Kidney tubule cell (primary cell): ENCODE measurements at places on chromosomes 7 and 10.
A peak's percentile ranks its signal among the peaks of the same experiment; 100 is the strongest.

- no peak for DNase-seq
These were observed 106.1 kb downstream of the POU6F2 start for GRCh38 chr7:39083781-39084180.

DNA sequence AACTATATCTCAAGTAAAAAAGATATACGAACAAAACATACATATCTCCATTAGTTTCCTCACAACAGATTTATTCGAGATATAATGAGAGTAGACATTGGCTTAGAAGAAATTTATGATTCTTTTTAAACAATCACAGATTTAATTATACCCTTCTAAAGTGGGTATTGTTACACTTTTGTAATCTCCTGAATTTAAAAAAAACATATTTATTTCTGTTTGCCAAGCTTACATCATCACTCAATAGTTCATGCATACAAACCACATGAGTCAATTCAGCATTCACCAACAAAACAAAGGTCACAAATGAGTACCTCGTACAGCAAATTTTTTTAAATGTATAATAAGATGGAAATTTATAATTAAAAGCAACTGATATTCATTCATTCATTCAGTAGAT is 17.6 kb downstream of the LRRN3 start:
- peak; percentile 45 for DNase-seq

DNA sequence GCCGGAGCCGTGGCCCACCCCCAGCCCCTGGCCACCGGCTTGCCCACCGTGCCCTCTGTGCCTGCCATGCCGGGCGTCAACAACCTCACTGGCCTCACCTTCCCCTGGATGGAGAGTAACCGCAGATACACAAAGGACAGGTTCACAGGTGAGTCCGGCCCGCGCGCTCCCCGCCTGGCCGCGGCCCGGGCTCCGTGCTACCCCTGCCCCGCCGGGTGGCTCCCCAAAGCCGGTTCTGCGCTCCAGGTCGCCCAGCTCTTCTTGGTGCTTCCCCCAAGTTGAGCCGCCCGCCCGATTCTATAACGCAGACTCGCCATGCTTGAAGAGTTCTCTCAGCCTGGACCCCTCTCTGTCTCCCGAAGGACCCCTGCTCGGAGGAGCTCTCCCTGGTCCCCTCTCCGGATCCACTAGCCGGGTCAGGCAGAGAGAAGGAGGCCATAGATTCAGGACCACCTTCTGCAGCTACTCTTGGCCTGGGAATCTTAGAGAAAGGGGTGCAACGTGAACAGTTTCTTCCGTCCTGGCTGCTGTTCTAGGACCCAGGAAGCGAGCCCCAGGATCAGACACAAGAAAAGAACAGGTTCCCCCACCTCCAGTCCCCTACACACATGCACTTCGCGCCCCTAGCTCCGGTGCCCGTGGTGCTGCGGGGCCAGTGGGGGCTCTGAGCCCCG is 999 bp downstream of the TLX1 start:
- DNase-seq, result no peak

- no peak for DNase-seq
These were observed 221.8 kb upstream of the KLF6 start for GRCh38 chr10:4006858-4007257.

GRCh38 chr7:101718363-101719122 is 89.4 kb upstream of the MYL10 start:
- no peak for DNase-seq

DNA sequence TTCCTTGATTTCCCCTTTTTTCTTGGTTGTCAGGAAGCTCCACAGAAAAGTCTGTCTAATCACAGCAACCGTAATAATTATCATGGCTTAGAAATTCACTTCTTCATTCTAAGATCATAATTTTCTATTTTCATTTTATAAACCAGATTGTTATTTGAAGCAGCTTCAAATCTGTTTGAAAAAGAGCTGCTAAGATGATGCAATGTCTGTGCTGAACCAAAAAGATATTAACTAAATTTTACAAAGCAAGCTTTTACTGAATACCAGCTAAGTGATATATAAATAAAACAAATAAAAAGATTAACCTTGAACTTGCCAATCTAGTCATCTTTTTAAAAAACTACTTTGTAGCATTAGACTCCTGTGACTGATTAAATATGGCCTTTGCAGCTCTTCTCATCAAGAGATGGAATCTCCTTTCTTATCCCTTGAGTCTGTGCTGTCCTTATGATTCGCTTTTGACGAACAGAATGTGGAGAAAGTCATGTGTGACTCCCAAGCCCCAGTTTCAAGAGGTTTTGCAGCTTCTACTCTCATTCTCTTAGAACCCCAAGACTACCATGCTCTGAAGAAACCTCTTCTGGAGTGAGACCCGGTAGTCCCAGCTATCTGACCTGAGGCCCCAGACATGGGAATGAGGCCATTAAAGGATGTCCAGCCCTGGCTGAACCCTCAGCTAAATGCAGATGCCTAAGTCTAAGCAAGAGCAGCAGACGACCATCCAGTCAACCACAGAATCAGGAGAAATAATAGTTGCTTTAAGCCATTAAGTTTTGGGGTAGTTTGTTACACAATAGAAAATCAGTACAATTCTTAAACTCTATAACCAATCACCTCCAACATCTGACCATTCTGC is 14.4 kb downstream of the NAMPT start:
- DNase-seq, result no peak
